ENCODE measurements at places on chromosomes 4 and X.

- DNase-seq: no peak
Measured at GRCh38 chrX:77548751-77549150, 101.6 kb downstream of the FGF16 start.

DNA sequence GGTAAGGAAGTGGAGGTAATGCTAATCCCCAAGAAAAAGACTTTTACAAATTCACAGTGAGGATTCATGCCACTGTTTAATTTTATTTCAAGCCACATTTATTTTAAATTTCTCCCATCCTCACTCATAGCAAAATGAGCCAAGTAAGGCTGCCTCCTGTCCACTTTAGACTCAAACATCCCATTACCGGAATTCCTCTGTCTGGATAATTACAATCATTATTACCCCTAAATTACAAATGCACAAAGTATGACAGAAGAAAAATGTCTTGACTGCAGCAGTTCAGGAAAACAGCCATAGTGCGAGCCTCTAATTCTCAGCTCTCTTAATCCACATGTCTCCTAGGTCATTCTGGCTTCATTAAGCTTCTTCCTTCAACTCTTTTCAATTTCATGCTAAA lies 57.0 kb downstream of the MAPK10 start:
- DNase-seq: no peak

DNA sequence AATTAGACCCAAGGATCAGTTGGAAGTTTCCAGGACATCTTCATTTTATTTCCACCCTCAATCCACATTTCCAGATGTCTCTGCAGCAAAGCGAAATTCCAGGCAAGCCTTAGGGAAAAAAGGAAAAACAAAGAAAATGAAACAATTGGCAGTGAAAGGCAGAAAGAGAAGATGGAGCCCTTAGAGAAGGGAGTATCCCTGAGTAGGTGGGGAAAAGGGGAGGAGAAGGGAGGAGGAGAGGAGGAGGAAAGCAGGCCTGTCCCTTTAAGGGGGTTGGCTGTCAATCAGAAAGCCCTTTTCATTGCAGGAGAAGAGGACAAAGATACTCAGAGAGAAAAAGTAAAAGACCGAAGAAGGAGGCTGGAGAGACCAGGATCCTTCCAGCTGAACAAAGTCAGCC lies at the start of gene PLP1:
TSS of gene PLP1 (plus strand) at position 295 of the 400 bp plus-strand sequence. CDS start 156 bp downstream, outside the sequence.
- DNase-seq: no peak

GRCh38 chr4:183721207-183722081 lies 62.4 kb downstream of the TRAPPC11 start:
- peak; percentile 30 for DNase-seq

GRCh38 chr4:17286752-17287460 lies 225.0 kb downstream of the QDPR start:
- DNase-seq: no peak

- DNase-seq: no peak
Measured at GRCh38 chr4:87697272-87697671, 47.2 kb downstream of the DMP1 start.
